Sigmoid colon (tissue), 7 donors: ENCODE measurements at places on chromosomes 5 and 9. TPM values are rescaled to one million over a fixed set of nuclear protein-coding genes. Genes with fewer than 3 reads are reported as not detected.

- no peak overlapping the region for H3K27ac ChIP-seq
- no peaks in the 10 kb centered on the region for H3K36me3 ChIP-seq
- H3K27me3 ChIP-seq = no peaks in the 10 kb centered on the region
- H3K4me3 ChIP-seq = no peak overlapping the region
These were observed 7.7 kb upstream of the C5orf47 start for GRCh38 chr5:173981185-173981761.

- no peak overlapping the region for H3K4me3 ChIP-seq
- H3K4me1 ChIP-seq = peaks cover 7% of the 10 kb centered on the region
- no peak for DNase-seq
- H3K27me3 ChIP-seq = no peaks in the 10 kb centered on the region
- H3K27ac ChIP-seq = no peak overlapping the region
These were observed 33.1 kb downstream of the FANCC start for GRCh38 chr9:95284162-95285080.

DNA sequence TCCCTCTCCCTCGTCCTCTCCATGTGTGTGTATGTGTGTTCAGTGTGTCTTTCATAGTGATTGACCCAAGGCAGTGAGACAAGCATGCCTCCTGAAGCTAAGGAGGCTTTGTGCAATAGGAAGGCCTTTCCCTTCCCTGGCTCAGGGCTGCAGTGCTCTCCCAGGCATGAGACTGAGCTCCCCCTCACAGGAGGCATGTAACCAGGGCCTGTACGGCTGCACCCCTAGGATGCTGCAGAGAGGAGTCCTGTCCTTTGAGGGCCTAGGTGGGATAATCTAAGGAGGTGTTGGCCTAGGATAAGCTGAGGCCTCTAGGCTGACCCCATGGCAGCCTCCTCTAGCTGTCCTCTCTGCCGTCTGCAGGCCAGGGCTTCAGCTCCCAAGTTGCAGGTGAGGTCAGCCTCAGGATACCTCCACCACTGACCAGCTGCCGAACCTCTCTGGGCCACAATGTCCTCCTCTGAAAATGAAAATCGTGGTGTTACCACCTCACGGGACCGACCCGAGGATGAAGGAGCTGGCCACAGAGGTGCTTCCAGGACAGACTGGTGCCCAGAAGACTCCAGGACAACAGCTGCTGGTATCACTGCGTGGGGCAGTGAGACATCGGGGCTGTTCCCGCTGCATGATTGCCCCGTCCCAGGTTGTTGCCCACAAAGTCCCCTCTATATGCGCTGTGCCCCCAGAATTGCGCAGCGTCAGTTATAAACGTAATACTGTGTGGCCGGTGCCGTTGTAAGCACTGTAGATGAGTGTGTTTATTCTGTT is 129.6 kb downstream of the BARX1 start:
- no peaks in the 10 kb centered on the region for H3K36me3 ChIP-seq
- peak; percentile 34 for DNase-seq
- no peaks in the 10 kb centered on the region for H3K4me1 ChIP-seq
- no peak overlapping the region for H3K27ac ChIP-seq
- H3K4me3 ChIP-seq = no peak overlapping the region
- H3K27me3 ChIP-seq = peaks cover 8% of the 10 kb centered on the region

DNA sequence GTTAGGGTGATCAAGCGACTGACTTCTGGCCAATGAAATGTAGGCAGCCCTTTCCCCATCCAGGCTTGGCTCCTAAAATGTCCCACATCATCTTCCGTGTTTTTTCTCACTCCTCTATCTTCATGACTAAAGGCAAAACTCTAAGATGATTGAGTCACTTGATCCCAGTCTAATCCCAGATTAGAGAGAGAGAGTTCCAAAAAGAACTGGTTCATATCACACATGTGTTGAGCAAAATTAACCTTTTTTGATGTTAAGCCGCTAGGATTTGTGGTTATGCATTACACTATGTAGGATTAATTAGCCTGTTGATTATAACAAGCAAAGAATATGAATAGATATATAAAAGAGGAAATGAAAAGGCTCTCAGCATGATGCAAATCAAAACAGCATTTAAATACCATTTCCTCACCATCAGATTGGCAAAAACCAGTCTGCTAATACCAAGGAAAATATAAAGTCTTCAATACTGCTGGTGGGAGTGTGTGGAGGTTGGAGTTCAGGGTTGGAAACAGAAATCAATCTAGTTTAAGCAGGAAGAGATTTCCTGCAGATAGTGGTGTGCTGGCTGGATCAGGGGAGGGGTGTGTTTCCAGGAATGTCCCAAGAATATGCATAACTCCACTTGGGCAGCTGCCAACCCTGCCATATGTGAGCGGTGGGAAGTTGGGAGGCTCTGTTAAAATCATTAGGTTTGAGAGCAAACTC is 187.6 kb upstream of the S1PR3 start:
- DNase-seq = no peak
- H3K27me3 ChIP-seq = no peaks in the 10 kb centered on the region
- H3K27ac ChIP-seq = no peak overlapping the region

LRRC14B gene
- 0.66 TPM for total RNA-seq

DNA sequence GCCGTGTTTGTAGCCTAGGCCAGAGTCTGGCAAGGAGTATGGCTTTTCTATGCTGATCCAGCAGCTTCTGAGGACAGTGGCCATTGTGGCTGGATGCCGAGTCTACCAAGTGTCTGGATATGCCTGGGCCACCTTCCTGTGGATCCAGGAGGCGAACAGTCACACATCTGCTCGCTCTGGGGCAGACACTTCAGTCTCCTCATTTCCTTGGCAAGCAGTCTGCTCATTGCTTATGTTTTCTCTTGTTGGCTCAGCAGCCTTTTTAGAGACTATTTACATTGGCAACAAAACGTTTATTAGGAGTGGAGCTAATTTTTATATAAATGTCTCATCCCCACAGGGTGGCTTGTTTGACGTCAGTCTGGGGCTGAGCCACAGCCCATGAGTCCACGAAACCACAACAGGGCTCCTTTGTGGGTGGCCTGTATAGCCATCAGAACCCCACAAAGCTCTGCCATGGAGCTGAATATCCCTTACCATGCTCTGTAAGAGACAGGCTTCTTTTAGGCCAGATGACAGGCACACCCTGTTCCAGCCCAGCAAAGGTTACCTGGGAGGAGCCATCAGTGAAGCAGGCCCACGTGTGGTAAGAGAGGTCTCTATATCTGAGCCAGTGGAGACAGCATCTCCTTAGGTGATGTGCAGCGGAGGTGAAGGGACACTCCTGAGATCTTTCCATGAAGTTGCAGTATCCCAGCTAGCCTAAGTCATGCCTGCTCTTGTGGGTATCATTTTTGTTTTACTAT is 221.7 kb downstream of the DIRAS2 start:
- no peaks in the 10 kb centered on the region for H3K36me3 ChIP-seq
- H3K27me3 ChIP-seq = no peaks in the 10 kb centered on the region
- no peak for DNase-seq
- no peak overlapping the region for H3K27ac ChIP-seq
- no peaks in the 10 kb centered on the region for H3K4me1 ChIP-seq
